Spinal cord (tissue), 10 donors: ENCODE measurements at places on chromosomes 1 and 21.
A peak's percentile ranks its signal among the peaks of the same experiment; 100 is the strongest.

GRCh38 chr1:152997901-152998300, 3.6 kb upstream of the SPRR3 start:
- no peak for DNase-seq

DNA sequence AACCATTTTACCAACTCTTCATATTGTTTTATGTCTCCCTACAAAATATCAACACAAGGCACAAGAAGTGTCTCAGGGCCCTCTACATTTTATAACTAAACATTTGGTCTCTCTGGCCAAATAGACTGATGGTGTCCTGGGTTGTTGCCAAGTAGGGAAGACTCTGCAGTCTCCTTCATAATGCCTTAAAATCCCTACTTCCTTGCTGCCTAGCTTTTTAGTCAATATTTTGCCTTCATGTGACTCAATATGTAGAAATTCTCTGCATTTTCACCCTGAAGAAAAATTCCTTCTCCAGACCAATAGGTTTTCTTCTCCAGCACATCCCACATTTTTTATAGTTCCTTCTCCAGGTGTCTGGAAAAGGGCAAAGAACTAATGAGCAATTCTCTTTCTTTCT, 72.6 kb upstream of the IPO9 start:
- no peak for DNase-seq

DNA sequence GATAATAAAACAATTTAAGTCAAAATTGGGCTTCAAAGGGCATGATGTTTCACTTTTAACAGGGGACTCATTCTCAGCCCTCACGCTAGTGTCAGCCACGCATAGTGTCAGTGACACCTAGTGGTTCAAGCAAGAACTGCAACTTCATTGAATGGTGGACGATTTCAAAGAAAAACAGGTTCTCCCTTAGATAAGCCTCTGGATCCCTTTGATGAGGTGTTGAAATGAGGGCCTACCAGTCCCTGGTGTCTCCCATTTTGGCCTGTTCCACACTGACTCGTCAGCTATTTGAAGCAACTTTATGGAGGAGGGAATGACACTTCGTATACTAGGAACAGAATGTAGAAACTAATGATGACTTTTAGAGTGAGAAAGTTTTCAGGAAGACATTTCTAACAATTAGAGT, 56.2 kb downstream of the FCRL5 start:
- DNase-seq: no peak

GRCh38 chr1:230906226-230906625, 37.9 kb upstream of the C1orf198 start:
- no peak for DNase-seq

DNA sequence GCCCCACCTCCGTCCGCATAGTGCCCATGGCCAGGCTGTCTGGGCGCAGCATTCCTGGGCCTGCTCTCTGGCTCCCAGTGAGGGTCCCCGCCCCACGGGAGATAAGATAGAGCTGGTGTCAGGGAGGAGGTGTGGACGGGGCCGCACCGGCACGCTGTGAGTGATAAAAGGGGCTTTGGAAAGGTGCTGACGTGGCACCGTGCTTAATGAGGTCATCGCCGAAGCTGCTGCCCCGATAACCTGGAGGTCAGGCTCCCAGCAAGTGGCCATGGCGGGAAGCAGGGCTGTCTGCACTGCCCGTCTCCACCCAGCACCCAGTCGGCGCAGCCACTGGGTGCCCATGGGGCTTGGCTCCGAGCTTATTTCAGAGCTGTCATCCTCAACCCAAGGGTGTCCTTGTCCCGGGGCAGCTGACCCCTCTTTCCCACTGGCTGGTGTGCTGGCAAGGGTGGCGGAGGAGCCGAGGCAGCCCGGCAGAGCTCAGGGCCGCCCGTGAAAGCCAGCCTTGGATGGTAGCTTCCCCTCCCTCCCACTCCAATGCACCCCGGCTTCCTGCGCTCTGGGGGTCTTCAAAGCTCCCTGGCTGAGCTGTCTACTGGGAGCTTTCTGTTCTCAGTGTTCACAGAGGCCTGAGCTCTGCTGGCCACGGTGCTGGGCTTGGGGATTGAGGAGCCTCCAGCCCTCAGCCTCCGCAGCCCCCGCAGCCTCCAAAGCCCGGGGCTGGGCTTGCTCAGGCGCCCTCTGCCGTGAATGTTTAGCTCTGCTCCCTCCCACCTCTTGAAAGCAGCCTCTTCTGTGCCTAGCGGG, 105.1 kb upstream of the ARHGEF16 start:
- peak; percentile 59 for DNase-seq

DNA sequence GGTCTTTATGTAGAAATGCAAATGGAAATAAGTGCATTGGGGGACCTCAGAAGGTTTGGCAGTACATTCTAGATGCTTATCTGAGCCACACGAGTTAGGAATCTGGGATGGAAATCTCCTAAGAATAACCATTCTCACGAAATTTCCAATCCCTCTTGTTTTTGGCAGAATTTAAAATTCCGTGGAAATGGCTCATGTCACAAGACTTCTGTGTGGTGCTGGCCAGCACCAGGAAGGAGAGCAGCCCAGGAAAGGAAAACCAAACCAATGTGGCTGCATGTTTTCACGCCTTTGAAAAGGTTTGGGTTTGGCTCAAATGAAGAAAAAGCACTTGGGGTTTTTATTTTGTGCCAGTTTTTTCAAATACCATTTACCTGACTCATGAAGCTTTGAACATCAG, 80.1 kb upstream of the KCNK2 start:
- no peak for DNase-seq

DNA sequence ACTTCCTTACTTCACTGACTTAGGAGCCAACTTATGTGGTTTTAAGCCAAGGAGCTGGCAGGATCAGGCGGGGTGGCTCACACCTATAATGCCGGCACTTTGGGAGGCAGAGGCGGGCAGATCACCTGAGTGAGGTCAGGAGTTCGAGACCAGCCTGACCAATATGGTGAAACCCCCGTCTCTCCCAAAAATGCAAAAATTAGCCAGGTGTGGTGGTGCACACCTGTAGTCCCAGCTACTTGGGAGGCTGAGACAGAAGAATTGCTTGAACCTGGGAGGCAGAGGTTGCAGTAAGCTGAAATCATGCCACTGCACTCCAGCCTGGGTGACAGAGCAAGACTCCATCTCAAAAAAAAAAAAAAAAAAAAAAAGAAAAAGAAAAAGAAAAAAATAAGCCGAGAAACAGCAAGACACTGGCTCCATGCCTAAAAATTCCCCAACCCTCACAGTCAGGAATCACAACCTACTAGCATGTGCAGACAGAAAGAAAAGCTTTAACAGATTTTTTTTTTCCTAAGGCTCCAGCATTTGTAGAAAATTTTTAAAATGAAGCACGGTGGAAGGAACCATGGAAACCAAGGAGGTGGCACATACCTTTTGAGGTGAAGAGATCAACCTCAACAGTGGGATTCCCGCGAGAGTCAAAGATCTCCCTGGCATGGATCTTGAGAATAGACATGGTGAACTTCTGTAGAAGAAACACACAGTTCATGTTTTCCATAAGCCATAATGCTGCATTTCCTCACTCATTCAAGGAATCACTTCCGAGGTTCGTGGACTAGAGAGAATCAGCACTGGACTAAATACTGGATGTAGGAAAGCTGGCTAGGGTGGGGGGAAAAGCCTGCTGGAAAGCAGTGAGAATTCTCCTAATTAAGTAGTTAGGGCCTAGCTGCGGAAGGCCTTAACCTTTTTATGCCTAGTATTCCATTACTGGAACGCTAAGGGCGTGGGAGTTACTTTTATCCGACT, 4.0 kb downstream of the ENO1 start:
- no peak for DNase-seq

GRCh38 chr1:155884031-155884960, 24.9 kb downstream of the SYT11 start:
- no peak for DNase-seq

DNA sequence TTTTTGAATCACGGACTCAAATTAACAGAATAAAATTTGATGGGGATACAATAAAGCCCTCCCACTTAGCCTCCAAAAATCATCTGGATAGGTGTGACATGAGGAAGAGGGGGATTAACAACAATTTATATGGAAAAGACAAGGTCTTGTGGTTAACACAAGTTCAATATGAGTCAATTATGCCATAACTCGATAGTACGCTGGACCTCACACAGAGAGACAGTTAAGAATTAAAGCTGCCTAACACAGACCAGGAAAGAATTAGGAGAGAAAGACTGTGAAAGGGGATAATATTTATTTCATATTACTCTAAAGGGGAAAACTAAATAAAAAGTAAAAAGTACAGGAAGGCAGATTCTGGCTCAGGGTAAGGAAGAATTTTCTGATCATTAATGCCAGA, 243.7 kb upstream of the LYPLAL1 start:
- DNase-seq: no peak

GRCh38 chr1:48740621-48741020, 36.1 kb downstream of the BEND5 start:
- no peak for DNase-seq

DNA sequence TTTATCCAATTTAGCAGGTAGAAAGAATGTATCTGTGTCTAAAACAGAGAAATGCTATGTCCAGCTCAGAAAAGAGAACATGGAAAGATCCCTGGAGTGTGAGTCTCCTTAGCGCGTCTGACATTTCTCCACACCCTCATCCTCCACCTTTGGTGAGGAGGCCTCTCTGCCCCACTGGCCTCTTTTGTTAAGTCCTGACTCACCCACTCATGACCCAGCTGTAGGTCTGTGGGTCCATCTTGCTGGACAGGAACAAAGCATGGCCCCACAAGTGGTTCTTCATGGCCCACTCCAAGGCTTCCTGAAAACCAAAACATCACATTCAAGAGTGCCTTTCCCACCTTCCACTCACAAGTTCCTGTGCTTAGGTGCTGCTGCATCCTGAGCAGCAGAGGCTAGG, 15.8 kb downstream of the SEC16B start:
- no peak for DNase-seq

GRCh38 chr1:228392111-228392936, 14.3 kb downstream of the TRIM11 start:
- no peak for DNase-seq

DNA sequence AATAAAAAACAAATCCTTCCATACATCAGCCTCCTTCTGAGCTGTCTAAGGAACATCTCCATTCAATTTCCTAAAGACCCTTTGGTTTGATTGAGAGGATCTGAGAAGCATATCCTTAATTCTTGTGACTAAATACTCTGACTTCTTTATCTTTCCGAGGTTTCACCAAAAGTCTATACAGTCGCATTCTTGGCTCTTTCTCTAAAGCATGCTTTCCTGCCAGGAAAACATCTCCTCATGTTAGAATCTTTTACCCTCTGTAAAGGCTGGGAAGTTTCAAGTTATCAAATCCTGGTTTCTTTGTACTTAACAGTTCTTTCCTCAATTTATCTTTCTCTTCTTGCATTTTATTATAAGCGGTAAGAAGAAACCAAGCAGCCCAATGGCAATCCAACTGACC, 630.4 kb downstream of the PTPRC start:
- DNase-seq: no peak
